ENCODE measurements at places on chromosomes 16 and 17.

- H3K4me3 ChIP-seq, result no peak overlapping the region
- DNase-seq, result no peak
- no peaks in the 10 kb centered on the region for H3K36me3 ChIP-seq
- peak overlapping the region; percentile 6 for H3K27ac ChIP-seq
Measured at GRCh38 chr17:17120294-17120693, 78.0 kb downstream of the MPRIP start.

- DNase-seq, result peak; percentile 3
- H3K27me3 ChIP-seq, result no peaks in the 10 kb centered on the region
- no peak overlapping the region for H3K4me3 ChIP-seq
- no peaks in the 10 kb centered on the region for H3K36me3 ChIP-seq
Measured at GRCh38 chr16:58299757-58300349, 5.0 kb upstream of the PRSS54 start.

DNA sequence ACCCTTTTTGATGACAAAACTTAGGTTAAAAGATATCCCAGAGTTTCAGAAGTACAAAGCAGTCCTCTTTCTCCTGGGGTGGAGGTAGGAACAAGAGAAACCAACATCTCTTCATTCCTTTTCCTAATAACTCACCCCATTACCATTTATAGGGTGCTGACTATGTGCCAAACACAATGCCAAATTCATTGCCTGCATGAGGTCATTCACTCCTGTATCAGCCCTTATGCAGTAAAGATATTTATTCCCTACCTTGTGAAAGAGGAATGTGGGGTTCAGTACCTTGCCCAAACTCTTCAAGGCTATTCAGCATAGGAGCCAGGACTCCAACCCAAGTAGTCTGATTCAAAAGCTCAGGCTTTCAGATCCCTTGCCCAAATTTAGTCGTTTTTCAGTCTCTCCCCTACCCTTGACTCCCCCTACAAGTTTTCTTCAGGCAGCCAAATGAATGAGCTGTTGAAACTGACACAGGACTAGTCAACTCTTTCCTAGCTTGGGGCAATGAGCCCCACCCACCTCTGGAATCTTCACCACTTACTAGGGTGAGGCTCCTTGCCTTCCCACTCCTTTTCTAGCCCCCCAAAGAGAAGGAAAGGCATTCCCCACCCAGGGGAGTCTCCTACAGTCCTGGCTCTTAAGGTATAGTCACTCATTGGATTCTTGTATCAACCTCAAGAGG lies 5.9 kb downstream of the KRT14 start:
- H3K36me3 ChIP-seq, result no peaks in the 10 kb centered on the region
- H3K27ac ChIP-seq, result no peak overlapping the region
- DNase-seq, result no peak
- H3K27me3 ChIP-seq, result no peaks in the 10 kb centered on the region

GRCh38 chr17:47423406-47424295 lies 99.9 kb downstream of the EFCAB13 start:
- peak; percentile 56 for DNase-seq
- no peak overlapping the region for H3K27ac ChIP-seq
- peaks cover 5% of the 10 kb centered on the region for H3K36me3 ChIP-seq

DNA sequence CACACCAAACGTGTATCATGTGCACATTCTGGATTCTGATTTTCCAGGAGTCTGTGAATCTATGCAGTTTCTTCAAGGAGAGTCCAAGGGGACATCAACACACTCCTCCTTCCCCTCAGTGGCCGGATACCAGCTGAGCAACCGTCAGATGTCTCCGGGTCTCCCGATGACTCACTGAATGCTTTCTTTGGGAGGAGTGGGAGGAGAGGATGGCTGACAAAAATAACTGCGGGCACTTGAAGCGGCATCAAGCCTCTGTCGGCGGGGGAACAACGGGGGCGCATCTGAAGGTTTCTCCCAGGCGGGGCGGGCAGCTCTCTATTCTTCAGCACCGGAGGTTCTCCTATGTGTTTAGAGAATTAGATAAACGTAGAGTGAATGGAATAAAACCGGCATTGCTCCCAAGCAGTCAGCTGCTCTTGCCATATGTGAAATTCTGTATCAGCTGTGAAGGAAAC lies 24.6 kb upstream of the LRRC75A start:
- peaks cover 12% of the 10 kb centered on the region for H3K27me3 ChIP-seq
- no peaks in the 10 kb centered on the region for H3K36me3 ChIP-seq
- H3K4me1 ChIP-seq, result peaks cover 10% of the 10 kb centered on the region
- no peak overlapping the region for H3K27ac ChIP-seq

DNA sequence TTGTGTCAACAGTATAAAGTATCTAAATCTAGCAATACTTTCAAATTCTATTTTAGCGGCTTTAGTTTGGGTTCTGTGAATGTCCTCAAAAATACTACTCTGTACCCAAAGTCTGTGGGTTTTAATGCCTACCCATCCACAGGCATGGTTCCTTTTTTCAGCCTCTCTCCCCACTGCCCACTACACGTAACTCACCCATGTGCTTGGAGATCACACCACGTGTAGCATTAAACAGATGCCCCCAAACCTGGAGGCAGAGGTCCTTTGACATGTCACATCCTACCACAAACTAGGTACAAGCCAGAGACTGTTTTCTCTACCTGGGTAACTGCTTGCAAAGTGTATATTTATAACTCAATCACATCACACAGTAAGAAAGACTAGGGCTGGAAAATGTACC lies 5.4 kb downstream of the DYNC1LI2 start:
- H3K27ac ChIP-seq, result no peak overlapping the region
- peaks cover 59% of the 10 kb centered on the region for H3K36me3 ChIP-seq
- DNase-seq, result no peak
- H3K4me1 ChIP-seq, result peaks cover 23% of the 10 kb centered on the region

- H3K36me3 ChIP-seq, result peaks cover 21% of the 10 kb centered on the region
- H3K4me3 ChIP-seq, result peak overlapping the region; percentile 96
- no peak for DNase-seq
- H3K4me1 ChIP-seq, result no peaks in the 10 kb centered on the region
- H3K27me3 ChIP-seq, result no peaks in the 10 kb centered on the region
Measured at GRCh38 chr16:28975158-28975599, 601 bp downstream of the SPNS1 start.

GRCh38 chr17:65588181-65588808 lies 26.8 kb upstream of the AXIN2 start:
- H3K4me3 ChIP-seq, result no peak overlapping the region
- H3K27me3 ChIP-seq, result peaks cover 2% of the 10 kb centered on the region
- H3K27ac ChIP-seq, result no peak overlapping the region

DNA sequence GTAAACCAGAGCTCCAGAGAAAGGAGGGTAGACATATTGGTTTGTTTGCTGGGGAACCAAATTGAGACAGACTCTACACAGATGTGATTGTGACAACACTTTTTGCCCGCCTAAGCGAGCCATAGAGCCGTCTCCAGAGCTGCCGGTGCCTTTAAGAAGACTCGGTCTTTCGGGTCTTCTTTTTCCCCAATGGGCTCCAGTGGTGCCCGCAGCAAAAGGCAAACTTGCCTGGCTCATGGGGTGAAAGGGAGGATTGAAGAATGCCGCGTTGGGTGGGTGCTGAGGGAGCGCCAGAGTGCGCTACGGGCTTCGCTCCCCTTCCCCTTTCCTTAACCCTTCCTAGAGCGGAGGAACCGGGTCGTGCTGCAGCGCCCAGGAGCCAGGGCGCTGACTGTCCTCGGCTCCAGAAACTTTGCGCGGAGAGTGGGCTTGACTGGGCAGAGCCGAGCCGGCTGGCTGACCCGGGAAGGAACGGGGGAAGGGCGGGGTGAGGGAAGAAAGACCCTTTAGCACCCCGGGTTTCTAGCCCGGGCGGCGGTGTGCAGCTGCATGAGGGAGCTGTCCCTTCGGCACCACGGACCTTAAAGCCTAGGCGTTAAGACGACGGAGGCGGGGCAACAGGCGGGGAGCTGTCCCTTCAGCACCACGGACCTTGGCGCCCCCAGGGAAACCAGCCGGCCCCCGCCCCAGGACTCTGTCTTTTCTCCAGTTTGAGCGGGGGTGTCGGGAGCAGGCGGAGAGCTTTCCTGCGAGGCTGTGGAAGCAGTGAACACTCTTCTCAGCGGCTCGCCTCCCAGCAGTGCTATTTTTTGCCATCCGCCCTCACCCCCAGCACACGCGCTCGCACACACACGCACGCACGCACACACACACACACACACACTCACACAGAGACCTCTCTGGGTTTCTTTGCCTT lies at the start of gene CACNG3:
Gene CACNG3 (plus strand): TSS at position 880 of the 916 bp plus-strand sequence. CDS start 420 bp downstream, outside the sequence.
- peak; percentile 92 for DNase-seq
- H3K27ac ChIP-seq, result no peak within 1 kb of the TSS
- H3K27me3 ChIP-seq, result peaks cover 28% of the 10 kb centered on the region
- H3K4me1 ChIP-seq, result no peaks in the 10 kb centered on the region
- H3K36me3 ChIP-seq, result no peaks in the 10 kb centered on the region

DNA sequence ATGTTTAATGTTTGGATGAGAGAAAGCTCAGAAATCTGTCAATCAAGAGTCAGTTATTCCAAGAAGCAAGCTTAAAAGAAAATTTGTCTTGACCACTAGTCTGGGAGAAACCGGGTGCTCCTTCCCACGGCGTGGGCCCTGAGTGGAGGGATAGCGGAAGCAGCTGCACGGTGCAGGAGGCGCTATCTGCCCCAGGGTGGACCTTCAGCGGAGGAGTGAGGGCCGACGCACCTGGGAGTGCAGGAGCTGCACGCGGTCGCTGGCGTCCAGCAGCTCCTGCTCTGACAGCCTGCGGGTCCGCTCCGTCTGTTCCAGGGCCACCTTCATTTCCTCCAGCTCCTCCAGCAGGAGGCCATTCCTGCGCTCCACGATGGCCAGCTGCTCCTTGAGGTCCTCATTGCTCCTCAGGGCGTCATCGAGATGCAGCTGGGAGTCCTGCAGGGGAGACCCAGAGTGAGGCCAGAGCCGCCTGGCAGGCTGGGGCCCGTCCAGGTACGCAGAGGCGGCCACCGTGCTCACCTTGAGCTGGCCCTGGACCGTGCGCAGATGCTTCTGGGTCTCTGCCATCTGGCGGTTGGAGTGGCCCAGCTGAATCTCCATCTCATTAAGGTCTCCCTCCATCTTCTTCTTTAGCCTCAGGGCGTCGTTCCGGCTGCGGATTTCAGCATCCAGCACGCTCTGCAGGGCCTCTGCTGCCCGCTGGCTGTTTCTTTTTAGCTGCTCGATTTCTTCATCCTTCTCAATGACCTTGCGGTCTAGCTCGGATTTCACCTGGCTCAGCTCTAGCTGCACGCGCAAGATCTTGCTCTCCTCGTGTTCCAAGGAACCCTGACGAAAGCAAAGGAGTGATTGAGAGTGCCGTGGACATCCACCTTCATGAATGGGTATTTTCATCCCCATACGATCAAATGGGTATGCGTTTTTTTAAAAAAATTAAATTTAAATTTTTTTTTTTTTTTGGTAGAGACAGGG lies 63.5 kb downstream of the MYH13 start:
- H3K36me3 ChIP-seq, result no peaks in the 10 kb centered on the region
- no peaks in the 10 kb centered on the region for H3K4me1 ChIP-seq
- no peak overlapping the region for H3K4me3 ChIP-seq
- no peak overlapping the region for H3K27ac ChIP-seq

DNA sequence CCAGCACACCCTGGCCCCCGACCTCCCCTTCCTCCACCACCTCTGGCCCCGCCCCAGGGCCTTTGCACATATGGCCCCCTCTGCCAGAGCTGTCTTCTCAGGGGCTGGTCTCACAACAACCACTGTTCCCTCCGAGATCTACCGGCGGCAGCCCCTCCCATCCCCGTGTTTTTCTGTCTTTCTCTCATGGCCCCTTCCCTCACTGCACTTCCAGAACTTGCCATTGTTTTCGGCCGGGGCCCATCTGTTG lies 30.2 kb downstream of the ZFPM1 start:
- peaks cover 2% of the 10 kb centered on the region for H3K36me3 ChIP-seq
- DNase-seq, result no peak
- H3K27ac ChIP-seq, result no peak overlapping the region
- H3K4me1 ChIP-seq, result peaks cover 27% of the 10 kb centered on the region
- H3K27me3 ChIP-seq, result no peaks in the 10 kb centered on the region
- H3K4me3 ChIP-seq, result no peak overlapping the region

GRCh38 chr16:12347365-12347764 lies 370.8 kb downstream of the SNX29 start:
- H3K4me3 ChIP-seq, result no peak overlapping the region
- peaks cover 25% of the 10 kb centered on the region for H3K4me1 ChIP-seq
- DNase-seq, result no peak

GRCh38 chr16:84478172-84478947 lies 26.1 kb downstream of the MEAK7 start:
- no peak overlapping the region for H3K4me3 ChIP-seq
- no peak for DNase-seq
- H3K27me3 ChIP-seq, result no peaks in the 10 kb centered on the region
- H3K4me1 ChIP-seq, result peaks cover 17% of the 10 kb centered on the region
- H3K27ac ChIP-seq, result no peak overlapping the region

DNA sequence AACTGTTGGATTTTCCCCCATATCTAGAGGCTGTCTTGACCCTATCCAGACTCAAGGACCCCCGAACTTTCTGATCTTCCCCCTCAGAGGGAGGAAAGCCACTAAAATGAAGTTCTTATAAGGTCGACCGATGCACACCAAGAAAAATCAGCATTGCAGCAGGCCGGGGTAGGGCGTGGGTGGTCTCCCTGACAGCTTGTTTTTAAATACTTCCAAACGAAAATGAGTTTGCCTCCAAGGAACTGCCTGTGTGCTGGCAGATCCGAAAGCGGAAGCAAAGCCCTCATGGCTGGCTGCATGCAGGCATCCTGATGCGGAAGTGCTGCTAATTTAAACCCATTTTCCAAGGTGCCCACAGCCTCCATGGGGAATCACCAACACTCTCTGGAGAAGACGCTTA lies 374.3 kb upstream of the XYLT1 start:
- no peak for DNase-seq
- H3K4me1 ChIP-seq, result no peaks in the 10 kb centered on the region
- no peak overlapping the region for H3K27ac ChIP-seq
- H3K4me3 ChIP-seq, result no peak overlapping the region

- H3K27me3 ChIP-seq, result no peaks in the 10 kb centered on the region
- H3K4me3 ChIP-seq, result no peak overlapping the region
- no peak for DNase-seq
- peaks cover 8% of the 10 kb centered on the region for H3K4me1 ChIP-seq
Measured at GRCh38 chr17:38358586-38359513, 7.2 kb downstream of the SOCS7 start.

GRCh38 chr17:74584292-74585060 lies 7.6 kb downstream of the CD300LD start:
- H3K4me3 ChIP-seq, result no peak overlapping the region
- H3K27ac ChIP-seq, result no peak overlapping the region
- H3K27me3 ChIP-seq, result no peaks in the 10 kb centered on the region

DNA sequence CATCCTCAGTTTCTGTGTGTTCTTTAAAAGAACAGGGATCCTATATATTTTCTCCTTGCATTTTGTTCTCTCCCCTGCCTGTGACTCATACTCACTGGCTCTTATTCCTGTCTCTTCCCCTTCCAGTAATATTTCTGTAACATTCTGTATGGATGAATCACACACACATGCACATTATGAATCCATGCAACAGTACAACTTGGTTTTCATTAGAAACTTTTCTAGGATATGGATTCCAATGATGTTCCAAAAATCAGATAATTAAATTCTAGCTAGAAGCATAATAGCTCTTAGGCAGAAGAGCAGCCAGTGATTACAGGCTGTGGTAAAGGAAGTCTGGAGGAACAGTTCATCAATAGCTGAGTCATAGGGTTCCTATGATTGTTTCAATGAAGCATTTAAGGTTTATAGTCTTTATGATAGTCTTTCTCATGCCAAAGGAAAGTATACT lies 119.6 kb upstream of the PMFBP1 start:
- no peaks in the 10 kb centered on the region for H3K4me1 ChIP-seq
- H3K36me3 ChIP-seq, result no peaks in the 10 kb centered on the region
- no peak for DNase-seq
- no peaks in the 10 kb centered on the region for H3K27me3 ChIP-seq
- H3K4me3 ChIP-seq, result no peak overlapping the region
- H3K27ac ChIP-seq, result no peak overlapping the region
